ENCODE measurements at places on chromosomes 2 and 18.

DNA sequence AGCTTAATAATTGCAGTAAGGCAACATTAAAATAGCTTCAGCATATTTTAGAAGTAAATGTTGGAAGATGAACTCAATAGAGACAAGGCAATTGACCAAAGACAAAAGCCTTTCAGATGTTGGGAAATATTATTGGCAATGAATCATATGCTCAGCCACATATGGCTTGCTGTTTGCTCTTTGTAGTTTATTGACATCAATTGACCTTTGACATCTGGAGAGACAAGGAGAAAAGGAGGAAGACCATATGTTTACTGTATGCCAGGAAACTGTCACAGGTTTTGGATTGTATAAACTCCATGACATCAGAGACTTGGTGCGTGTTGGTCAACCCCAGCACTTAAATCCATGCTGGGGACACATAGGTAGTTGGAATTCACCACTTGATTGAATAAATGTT lies 60.6 kb upstream of the SLC16A14 start:
- no peak for DNase-seq

DNA sequence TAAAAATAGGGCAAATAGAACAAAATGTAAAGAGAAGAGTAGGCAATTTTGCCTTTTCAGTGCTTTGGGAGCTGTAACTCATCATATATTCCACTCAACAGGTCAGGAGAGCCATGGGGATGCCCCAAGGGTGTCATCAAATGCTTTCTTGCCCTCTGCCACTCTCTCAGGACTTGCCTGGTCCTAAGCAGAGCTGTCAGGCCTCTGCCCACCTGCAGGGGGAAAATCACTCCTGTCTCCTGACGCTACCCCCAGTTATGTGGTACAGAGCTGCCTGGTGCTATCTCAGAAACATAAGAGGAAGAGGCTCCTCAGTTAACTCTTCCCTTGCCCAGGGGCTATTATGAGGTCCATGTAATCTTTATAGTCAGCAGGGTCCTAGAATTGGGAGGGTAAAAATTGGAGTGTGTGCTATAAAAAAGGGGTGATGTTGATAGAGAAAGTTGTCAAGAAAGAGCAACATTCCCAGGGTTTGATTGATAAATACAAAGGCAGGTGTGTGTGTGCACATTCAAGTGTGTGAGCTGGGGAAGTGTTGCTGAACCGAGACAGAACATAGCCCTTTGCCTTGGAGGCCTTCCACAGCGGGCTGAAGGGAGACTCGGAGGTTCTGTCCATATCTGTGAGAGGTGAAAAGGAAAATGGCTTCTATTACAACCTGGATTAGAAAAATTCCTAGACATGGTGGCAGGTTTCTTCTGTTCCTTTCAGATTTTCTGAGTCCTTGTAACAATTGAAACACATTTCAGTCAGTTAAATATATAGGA lies 25.4 kb downstream of the PTPRM start:
- no peak for DNase-seq

DNA sequence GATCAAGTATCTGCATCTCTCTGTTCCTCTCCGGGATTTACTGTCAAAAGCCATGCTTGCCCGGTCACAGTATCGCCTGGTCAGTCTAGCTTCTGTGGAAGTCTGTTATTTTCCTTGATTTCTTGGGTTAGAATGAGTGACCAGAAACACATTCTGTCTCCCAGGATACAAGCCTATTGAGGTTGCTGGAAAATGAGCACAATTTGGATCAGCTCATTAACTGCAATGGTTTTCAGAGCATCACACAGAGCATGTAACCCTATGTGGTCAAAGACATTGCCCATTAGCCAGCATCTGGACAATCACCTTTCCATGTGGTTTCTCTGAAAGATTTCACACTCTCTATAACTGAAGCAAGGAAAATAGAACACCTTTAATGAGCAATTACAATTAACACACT lies 124.2 kb upstream of the FAM98A start:
- no peak for DNase-seq

DNA sequence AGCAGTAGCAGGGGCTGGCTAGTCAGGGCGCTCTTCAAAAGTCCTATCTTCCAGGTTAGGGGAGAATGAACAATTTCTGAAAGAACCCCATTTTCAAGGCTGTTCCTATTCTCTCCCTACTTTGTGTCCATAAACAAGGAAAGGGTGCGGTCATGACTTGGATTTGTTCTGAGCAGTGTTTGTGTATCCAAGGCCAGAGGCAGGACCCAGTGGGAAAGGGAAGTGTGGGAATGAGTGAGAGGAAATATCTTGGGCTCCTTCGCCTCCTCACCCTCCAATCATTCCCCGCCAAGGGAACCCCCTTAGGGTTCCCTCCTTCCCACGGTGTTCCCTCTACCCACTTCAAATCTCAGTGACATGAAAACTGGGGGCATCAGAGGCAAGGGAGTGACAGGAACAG lies 25.5 kb upstream of the SPTBN1 start:
- no peak for DNase-seq

- DNase-seq: no peak
Measured at GRCh38 chr2:63432373-63432772, 155.9 kb downstream of the WDPCP start.

GRCh38 chr2:180177534-180177933 lies 170.4 kb upstream of the CWC22 start:
- DNase-seq: no peak

GRCh38 chr2:127580167-127581049 lies 44.9 kb downstream of the MYO7B start:
- DNase-seq: peak; percentile 21

DNA sequence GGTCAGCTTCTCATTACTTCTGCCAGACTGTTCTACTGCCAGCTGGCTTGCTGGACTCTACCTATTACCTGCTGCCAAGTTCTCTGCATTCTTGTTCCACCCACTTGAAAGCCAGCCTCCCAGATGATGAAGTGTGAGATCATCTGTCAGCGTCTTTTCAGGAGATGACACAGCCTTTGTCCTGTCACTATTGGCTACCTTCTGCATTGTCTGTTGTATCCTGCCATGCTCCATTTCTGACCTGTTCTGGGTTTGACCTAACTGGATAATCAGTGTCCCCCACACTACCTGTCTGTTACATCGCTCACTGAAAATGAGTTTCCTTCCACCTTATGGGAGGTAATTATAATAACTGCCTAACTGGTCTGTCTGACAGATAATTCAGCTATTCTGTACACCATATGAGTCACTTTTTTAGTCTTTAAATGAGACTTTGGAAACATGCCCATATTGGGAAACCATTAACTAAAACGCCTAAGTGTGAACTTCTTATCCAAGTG lies 520.6 kb downstream of the METTL4 start:
- DNase-seq: peak; percentile 6

DNA sequence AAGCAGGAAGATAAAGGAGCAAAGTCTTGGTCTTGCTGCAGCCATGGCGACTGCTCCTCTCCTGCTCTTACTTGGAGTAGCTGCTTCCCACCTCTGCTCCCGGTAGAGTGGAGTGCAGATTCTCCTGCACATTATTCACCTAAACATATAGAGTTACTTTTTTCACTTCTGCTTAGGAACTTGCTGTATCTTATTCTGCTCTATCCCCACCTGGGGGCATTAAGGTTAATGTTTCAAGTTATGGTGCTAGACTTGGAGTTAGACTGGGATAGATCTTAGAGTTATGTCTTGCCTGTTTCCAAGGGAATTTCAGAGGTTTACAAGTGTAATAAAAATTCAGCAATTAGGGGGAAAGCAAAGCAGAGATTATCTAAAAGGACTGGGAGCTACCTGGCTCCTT lies 144.2 kb downstream of the SETBP1 start:
- no peak for DNase-seq

- peak; percentile 84 for DNase-seq
Measured at GRCh38 chr2:12168791-12169388, 422.5 kb downstream of the LPIN1 start.

GRCh38 chr2:12177455-12178288 lies 431.2 kb downstream of the LPIN1 start:
- DNase-seq: peak; percentile 88

GRCh38 chr2:39996653-39997080 lies 217.6 kb upstream of the THUMPD2 start:
- DNase-seq: no peak

DNA sequence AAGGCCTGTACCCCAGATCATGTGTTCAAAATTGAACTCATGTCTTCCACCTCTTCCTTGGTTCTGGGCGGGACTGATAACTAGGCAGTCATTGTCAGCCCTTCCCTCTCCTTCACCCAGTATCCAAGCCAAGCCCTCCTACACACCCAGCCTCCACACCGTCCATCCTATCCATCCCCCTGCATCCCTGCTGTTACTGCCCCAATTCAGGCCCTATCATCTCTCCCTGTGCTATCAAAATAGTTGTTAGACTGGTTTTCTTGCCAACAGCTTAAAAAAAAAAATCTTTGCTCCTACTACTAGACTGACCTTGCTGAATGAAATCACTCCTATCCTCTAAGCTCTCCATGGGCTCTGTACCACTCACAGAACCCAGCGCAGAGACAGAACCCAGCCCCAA lies 32.8 kb downstream of the TGFA start:
- peak; percentile 59 for DNase-seq

DNA sequence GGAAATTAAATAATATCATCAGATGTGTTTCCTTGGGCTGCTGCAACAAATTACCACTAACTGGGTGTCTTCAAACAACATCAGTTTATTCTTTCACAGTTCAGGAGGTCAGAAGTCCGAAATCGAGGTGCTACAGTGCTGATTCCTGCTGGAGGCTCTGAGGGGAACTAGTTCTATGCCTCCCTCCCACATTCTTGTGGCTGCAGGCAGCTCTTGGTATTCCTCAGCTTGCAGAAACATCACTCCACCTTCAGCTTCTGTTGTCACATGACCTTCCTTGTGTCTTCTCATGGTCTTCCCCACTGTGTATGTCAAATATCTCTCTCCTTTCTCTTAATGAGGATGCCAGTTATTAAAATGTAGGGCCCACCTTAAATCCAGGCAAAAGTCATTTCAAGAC lies 29.3 kb upstream of the DCC start:
- DNase-seq: no peak

- peak; percentile 75 for DNase-seq
Measured at GRCh38 chr2:96505231-96505889, at the start of gene NEURL3. Gene NEURL3 (minus strand): TSS chr2:96505357. CDS start chr2:96505286, 71 bp downstream.

DNA sequence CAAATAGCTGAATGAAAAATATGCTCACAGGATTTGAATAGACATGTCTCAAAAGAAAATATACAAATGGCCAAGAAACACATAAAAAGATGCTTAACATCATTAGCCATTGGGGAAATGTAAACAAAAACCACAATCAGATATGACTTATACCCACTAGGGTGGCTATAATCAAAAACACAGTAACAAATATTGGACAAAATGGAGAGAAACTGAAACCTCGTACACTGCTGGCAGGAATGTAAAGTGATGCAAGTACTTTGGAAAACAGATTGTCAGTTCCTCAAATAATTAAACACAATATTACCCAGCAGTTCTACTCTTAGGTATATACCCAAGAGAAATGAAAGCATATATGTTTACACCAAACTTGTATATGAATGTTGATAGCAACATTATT lies 213.0 kb downstream of the PHLPP1 start:
- DNase-seq: no peak

DNA sequence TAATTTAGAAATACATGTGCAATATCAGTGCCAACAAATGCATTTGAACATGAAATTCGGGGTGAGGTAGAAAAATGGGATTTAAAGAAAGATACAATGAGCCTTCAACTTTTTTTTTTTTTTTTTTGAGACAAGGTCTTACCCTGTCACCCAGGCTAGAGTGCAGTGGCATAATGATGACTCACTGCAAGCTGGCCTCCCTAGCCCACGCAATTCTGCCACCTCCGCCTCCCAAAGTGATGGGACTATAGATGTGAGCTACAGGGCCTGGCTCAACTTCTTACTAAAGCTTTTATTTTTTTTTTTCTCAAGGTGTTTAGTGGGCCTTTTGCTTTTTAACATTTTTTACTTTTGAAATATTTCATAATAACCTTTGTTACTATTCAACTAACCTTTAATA lies 365.6 kb downstream of the LRRTM4 start:
- DNase-seq: no peak

- DNase-seq: no peak
Measured at GRCh38 chr2:71517851-71518250, 64.5 kb downstream of the DYSF start.

DNA sequence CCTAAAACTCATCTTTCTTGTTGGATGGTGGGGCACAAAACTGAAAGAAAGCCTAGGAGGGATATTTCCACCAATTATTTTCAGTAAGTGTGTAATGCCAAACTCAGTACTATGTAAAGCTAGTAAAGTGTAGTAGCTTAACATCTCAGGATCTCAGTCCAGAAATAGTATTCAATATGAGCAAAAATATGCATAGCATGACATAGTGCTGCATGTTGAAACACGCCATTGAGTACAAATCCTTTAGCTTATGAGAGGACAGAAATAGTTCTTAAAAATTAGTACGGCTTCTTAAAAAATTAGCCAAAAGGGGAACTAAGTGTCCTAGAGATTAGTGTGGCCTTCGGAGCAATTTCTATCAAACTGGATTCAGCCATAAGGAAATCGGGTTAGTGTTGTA lies 21.7 kb upstream of the ATL2 start:
- no peak for DNase-seq

- DNase-seq: no peak
Measured at GRCh38 chr18:25701821-25702220, 349.9 kb upstream of the ZNF521 start.

DNA sequence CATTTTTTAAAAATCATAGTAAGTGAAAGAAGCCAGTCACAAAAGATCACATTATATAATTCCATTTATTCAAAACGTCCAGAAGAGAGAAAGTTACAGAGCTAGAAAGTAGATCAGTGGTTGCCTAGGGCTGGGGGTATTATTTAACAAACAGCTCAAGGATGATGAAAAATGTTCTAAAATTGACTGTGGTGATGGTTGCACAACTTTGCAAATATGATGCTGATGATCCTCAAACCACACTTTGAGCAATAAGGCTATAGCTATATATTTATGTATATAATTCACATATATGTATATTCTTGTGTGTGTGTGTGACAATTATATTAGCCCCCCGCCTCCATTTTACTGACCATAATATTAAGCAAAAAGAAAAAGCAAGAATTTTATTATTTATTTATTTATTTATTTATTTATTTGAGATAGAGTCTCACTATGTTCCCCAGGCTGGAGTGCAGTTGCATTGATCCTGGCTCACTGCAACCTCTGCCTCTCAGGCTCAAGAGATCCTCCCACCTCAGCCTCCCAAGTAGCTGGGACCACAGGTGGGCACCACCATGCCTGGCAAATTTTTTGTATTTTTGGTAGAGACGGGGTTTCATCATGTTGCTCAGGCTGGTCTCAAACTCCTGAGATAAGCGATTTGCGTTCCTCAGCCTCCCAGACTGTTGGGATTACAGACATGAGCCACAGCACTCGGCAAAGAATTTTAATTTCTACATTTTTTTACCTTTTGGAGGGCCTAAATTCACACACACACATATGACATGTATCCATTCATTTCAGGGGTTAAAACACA lies 1.9 kb downstream of the WDR12 start:
- no peak for DNase-seq
